Muscle of leg (tissue), 16 donors: ENCODE measurements at places on chromosomes 6 and 20. TPM values are rescaled to one million over a fixed set of nuclear protein-coding genes. Genes with fewer than 3 reads are reported as not detected.

BPIFB4 gene
- polyA plus RNA-seq, result 0.09 TPM

C20orf96 gene
- polyA plus RNA-seq, result 9.5 TPM

OTOR gene
- polyA plus RNA-seq, result 0.16 TPM

OPRM1 gene
- not detected for polyA plus RNA-seq

C6orf118 gene
- polyA plus RNA-seq, result 1.3 TPM

KHDC1 gene
- 6.0 TPM for polyA plus RNA-seq

VWA7 gene
- polyA plus RNA-seq, result 2.0 TPM

CHRNA4 gene
- 0.44 TPM for polyA plus RNA-seq

C6orf132 gene
- polyA plus RNA-seq, result 1.4 TPM

RAET1L gene
- polyA plus RNA-seq, result not detected
